Bronchus fibroblast of lung (primary cell): ENCODE measurements at places on chromosomes 11 and 22. TPM values are rescaled to one million over a fixed set of nuclear protein-coding genes. Genes with fewer than 3 reads are reported as not detected.

Gene BACE1-AS
- total RNA-seq, result 2.2 and 2.5 TPM in 2 replicates

Gene CNGA4
- total RNA-seq, result not detected in 2 replicates

Gene KCNQ1OT1
- 0.30 and 0.50 TPM in 2 replicates for total RNA-seq

Gene OR5L2
- not detected in 2 replicates for total RNA-seq

Gene FOLH1
- total RNA-seq, result not detected in 2 replicates

Gene NOX4
- 1.3 and 3.0 TPM in 2 replicates for total RNA-seq

Gene ANGPTL5
- total RNA-seq, result not detected in 2 replicates

Gene TRAPPC4
- 82.4 and 102 TPM in 2 replicates for total RNA-seq

Gene AQP11
- total RNA-seq, result 0.59 and 0.84 TPM in 2 replicates

Gene XPNPEP3
- total RNA-seq, result 8.1 and 10.0 TPM in 2 replicates

Gene MUC5AC
- not detected in 2 replicates for total RNA-seq

Gene BAIAP2L2
- total RNA-seq, result 0.17 and 0.59 TPM in 2 replicates

Gene OR51G1
- not detected in 2 replicates for total RNA-seq

Gene TRIM66
- total RNA-seq, result 0.74 and 1.7 TPM in 2 replicates

Gene GLB1L3
- total RNA-seq, result not detected in 2 replicates

Gene MYH9
- 399 and 411 TPM in 2 replicates for total RNA-seq

Gene IFITM10
- under 0.01 TPM in 1 of 2 replicates, not detected in the other for total RNA-seq

Gene EML3
- total RNA-seq, result 15.3 and 21.4 TPM in 2 replicates

Gene UPK3A
- not detected in 2 replicates for total RNA-seq

Gene OR56A5
- not detected in 2 replicates for total RNA-seq

Gene PNPLA5
- total RNA-seq, result not detected in 2 replicates

Gene DDTL
- 0.50 and 0.59 TPM in 2 replicates for total RNA-seq

Gene YIF1A
- total RNA-seq, result 267 and 292 TPM in 2 replicates

Gene CRYBB2
- not detected in 2 replicates for total RNA-seq

Gene NXPE2
- total RNA-seq, result under 0.01 TPM in 1 of 2 replicates, not detected in the other

Gene MMP8
- total RNA-seq, result not detected in 2 replicates

Gene HIPK3
- 12.9 and 13.8 TPM in 2 replicates for total RNA-seq

Gene CDKN1C
- total RNA-seq, result 28.2 and 31.4 TPM in 2 replicates

Gene OR5P2
- total RNA-seq, result not detected in 2 replicates

Gene PRR5L
- 1.2 and 3.7 TPM in 2 replicates for total RNA-seq

Gene PKP3
- 1.9 and 2.0 TPM in 2 replicates for total RNA-seq

Gene ACR
- total RNA-seq, result not detected in 2 replicates

Gene F2
- not detected in 2 replicates for total RNA-seq

Gene H19
- total RNA-seq, result 36.1 and 37.5 TPM in 2 replicates

Gene P2RY2
- total RNA-seq, result under 0.01 and 0.17 TPM in 2 replicates

Gene NCAM1
- 2.2 and 2.5 TPM in 2 replicates for total RNA-seq

Gene OR52A1
- total RNA-seq, result not detected in 2 replicates

Gene CCDC87
- total RNA-seq, result 0.15 TPM in 1 of 2 replicates, not detected in the other

Gene ZNF214
- 0.89 and 1.8 TPM in 2 replicates for total RNA-seq

Gene WBP2NL
- total RNA-seq, result not detected in 2 replicates
